Neural crest cell (in vitro differentiated cells): ENCODE measurements at places on chromosomes 3 and 15. TPM values are rescaled to one million over a fixed set of nuclear protein-coding genes. Genes with fewer than 3 reads are reported as not detected.
A peak's percentile ranks its signal among the peaks of the same experiment; 100 is the strongest.

DNA sequence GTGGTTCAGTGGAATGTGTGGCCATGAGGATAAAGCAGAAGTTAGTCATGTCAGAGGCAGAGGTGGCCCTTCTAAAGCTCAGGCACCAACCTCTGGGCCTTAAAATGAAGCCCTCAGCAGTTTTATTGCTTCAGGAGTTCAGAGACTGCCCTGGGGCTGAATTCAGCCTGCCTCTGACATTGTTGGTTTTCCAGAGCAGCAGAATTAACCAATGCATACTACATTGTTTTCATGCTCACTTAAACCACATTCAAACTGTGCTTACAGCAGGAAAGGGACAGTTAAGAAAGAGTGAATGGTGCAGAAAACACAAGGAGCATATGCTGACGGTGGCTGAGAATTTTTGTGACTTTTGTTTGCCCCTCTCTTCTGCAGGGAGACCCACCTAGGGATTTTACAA is 320.2 kb downstream of the CHST2 start:
- no peaks in the 10 kb centered on the region for H3K36me3 ChIP-seq
- no peak overlapping the region for H3K27ac ChIP-seq
- no peak for DNase-seq
- no peaks in the 10 kb centered on the region for H3K4me1 ChIP-seq
- H3K4me3 ChIP-seq: no peak overlapping the region

GRCh38 chr3:108004647-108005046 is 86.2 kb downstream of the CD47 start:
- H3K27me3 ChIP-seq: no peaks in the 10 kb centered on the region
- DNase-seq: no peak
- H3K4me3 ChIP-seq: no peak overlapping the region

DNA sequence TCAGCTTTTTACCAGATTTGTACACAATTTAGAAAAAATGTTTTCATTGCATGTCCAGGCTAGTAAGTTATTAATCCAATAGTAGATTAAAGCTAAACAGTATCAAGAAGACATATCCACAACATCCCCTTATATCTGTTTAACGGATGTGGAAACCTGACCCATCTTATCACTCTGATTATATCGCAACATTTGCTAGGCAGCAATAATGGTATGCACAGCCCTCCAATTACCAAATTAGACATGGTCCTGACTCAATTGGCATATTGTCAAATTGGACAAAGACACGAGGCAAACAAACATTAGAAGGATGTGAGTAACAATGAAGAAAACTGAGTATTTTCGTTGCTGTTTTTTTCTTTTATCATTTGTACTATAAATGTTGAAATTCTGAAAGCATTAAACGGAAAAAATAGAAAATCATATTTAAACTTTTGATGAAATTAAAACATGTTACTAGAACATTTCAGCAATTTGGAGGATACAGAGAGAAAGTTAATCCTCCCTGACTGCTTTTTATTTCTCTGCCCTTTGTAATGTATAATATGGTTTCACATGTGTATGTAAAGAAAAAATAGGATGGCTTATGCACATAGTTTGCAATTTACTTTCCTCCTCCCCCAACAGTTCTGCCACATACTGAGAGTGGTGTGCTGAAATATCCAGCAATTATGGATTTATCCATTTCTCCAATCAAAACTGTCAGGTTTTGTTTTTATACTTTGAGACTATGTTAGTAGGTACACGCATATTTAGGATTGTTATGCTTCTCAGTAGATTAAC is 633.7 kb downstream of the ZIC1 start:
- no peaks in the 10 kb centered on the region for H3K36me3 ChIP-seq
- H3K27ac ChIP-seq: no peak overlapping the region
- H3K27me3 ChIP-seq: no peaks in the 10 kb centered on the region
- H3K4me3 ChIP-seq: no peak overlapping the region

GRCh38 chr3:50358355-50358910 is 888 bp downstream of the TMEM115 start:
- H3K27me3 ChIP-seq: no peaks in the 10 kb centered on the region
- no peaks in the 10 kb centered on the region for H3K36me3 ChIP-seq
- H3K27ac ChIP-seq: peak overlapping the region; percentile 95
- H3K4me3 ChIP-seq: peak overlapping the region; percentile 93
- peaks cover 39% of the 10 kb centered on the region for H3K4me1 ChIP-seq

DNA sequence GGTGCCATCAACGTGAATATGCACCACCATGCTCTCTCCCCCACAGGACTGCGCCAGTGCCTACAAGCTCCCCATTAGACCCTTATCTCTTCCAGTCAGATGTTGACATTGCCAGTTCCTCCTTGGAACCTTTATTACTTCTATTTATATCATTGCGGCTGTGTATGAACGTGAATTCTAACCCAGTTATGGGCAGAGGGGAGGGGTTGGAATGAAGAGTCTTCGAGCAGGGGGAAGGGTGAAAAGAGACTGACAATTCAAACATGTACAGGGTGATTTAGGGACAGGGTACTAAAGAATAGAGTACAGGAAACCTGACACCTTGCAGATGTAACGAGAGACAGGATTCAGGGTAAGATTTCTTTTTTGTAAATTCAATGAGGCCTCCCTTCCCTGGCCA is 41.8 kb upstream of the ST6GAL1 start:
- DNase-seq: no peak
- H3K36me3 ChIP-seq: no peaks in the 10 kb centered on the region
- H3K4me1 ChIP-seq: peaks cover 19% of the 10 kb centered on the region

DNA sequence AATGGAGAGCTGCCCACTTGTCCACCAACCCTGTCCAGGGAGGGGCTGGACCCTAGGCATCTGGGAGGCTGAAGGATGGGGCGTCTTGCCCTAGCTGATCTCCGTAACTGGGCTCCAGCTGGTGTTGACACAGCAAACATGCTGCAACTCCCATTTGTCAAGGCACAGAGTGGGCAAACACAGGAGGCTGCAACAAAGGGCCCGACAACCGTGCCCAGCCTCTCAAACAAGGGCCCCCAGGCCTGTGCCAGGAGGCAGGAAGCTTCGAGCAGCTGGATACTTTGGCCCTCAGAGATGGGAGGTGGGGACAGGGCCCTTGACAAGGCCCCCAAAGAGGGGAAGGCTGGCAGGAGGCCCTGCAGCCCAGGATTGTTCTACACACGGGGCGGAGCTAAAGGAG is 64.2 kb upstream of the TMEM115 start:
- H3K4me3 ChIP-seq: no peak overlapping the region
- H3K4me1 ChIP-seq: peaks cover 4% of the 10 kb centered on the region
- no peak for DNase-seq
- no peak overlapping the region for H3K27ac ChIP-seq

GRCh38 chr15:34514251-34514670 is 69.2 kb downstream of the GOLGA8B start:
- H3K27ac ChIP-seq: no peak overlapping the region
- H3K27me3 ChIP-seq: peaks cover 86% of the 10 kb centered on the region
- H3K36me3 ChIP-seq: no peaks in the 10 kb centered on the region
- peak overlapping the region; percentile 79 for H3K4me3 ChIP-seq
- H3K4me1 ChIP-seq: peaks cover 4% of the 10 kb centered on the region

DNA sequence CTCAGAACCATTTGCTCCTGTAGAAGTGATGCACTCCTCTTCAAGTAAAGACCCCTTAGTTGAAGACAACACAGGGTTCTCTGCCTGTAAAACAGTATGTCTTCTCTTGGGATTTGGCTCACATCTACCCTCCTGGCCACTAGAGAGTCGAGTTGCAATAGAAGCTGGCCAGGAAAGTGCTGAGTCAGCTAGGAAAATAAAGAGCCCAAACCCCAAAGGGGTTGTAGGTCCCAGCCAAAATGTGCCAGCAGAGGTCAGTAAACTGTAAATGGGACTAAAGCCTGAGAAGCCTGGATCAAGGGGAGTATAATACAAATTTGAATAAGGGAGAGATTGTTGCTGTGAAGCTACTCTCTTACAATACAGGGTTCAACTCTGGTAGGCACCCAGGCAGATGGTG is 37.2 kb upstream of the THBS1 start:
- H3K36me3 ChIP-seq: peaks cover 5% of the 10 kb centered on the region
- H3K4me3 ChIP-seq: no peak overlapping the region
- no peak for DNase-seq
- H3K4me1 ChIP-seq: no peaks in the 10 kb centered on the region
- H3K27me3 ChIP-seq: no peaks in the 10 kb centered on the region
- H3K27ac ChIP-seq: no peak overlapping the region

GRCh38 chr3:110608566-110608965 is 463.1 kb upstream of the NECTIN3 start:
- H3K27me3 ChIP-seq: no peaks in the 10 kb centered on the region
- no peaks in the 10 kb centered on the region for H3K4me1 ChIP-seq
- no peak for DNase-seq
- H3K36me3 ChIP-seq: no peaks in the 10 kb centered on the region

CYP8B1 gene
- not detected in 2 replicates for total RNA-seq

CYP1A1 gene
- 1.7 and 2.3 TPM in 2 replicates for total RNA-seq

MFAP1 gene
- total RNA-seq: 41.0 TPM in 2 replicates

PDZRN3 gene
- total RNA-seq: 11.3 and 12.2 TPM in 2 replicates

MAP4 gene
- total RNA-seq: 141 and 150 TPM in 2 replicates

PLA2G4E gene
- total RNA-seq: not detected in 2 replicates

ITIH1 gene
- not detected in 2 replicates for total RNA-seq
